ENCODE measurements at places on chromosomes 2 and 18.

GRCh38 chr2:3628800-3629199 lies 29.2 kb upstream of the ALLC start:
- DNase-seq = no peak

DNA sequence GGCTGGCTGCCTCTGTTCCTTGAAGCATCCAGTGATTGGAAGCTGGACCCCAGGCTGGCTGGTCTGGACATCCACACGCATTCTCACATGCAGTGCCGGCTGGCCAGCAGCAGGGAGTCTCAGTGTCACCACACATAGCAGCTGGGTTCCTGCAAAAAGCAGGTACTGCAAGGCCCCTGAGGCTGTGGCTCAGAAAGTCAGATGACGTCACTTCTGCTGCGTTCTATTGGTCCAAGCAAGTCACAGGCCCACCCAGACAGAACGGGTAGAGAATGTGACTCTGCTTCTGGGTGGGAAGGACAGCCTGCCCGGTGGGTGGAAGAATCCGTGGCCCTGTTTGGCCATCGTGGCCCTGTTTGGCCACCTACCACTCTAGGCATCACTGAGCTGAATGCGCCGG lies 51.3 kb upstream of the SPP2 start:
- DNase-seq = no peak

DNA sequence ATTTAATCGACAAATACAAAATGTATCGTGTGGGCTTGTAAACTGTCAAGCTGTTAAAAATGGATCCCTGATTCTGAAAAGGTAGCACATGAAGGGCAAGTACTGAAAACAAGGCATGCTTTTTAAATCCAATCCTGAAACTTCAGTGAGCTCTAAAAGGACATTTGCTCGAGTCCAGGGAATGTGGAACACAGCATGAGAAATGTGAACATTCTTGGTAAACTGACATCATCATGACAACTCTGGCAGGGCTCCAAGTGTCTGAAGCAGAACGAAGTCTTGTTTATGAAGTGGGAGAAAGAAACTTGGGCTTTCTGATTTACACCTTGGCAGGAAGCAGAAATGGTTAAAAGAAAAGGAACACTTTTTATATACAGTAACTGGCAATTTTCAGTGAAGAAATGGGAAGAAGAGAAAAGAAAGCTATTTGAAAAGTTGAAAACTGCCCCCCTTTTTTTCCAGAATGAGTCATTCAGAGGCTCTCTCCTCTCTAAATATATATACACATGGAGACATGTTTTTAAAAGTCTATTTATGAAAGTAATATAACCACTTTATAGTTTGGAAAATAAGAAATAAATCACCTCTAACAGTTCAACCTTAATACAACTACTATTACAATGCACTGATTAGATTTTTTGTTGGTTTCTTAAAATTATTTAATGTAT lies 120.8 kb downstream of the GAREM1 start:
- no peak for DNase-seq

- DNase-seq = no peak
Observed at GRCh38 chr2:172472446-172473033, 45.2 kb downstream of the ITGA6 start.

GRCh38 chr2:71777946-71778345 lies 324.6 kb downstream of the DYSF start:
- DNase-seq = no peak

GRCh38 chr2:98867539-98868309 lies 68.3 kb downstream of the CRACDL start:
- no peak for DNase-seq

GRCh38 chr18:11808001-11808855 lies 43.0 kb upstream of the CHMP1B start:
- no peak for DNase-seq

DNA sequence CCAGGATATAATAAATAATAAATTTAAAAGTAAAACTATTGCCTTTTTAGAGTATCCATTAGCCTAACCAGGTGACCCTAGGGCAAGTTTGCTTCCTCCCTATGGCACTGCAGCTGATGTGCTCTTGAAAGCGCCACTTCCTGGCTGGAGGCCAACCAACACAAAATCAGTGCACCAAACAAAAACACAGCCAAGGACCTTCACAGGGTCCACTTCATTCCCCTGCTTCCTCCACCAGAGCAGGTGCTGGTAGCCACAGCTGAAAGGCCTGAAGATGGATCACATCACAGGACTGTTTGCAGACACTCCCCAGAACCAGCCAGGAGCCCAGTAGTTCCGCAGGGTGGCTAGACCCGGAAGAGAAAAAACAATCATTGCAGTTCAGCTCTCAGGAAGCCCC lies 108.8 kb downstream of the TWIST2 start:
- no peak for DNase-seq

DNA sequence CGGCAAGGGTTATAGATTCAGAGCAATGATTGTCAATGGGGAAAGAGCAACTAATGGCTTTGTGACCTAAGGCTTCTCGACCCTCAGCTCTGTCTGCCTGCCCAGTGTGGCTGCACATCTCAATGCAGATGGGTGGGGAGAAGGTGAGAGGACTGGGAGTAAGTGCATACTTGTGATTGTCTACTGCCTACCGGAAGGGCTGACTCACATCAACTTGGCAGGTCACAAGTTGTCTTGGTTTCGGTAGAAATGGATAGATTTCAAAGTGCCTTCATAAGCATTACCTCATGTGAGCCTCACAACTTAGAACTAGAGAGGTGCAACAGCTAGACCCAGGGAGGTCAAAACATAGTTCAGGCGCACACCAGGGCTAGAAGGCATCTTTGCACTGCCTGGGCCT lies 29.4 kb downstream of the STAT1 start:
- no peak for DNase-seq
